ENCODE measurements at places on chromosomes 7 and 10.

GRCh38 chr10:21519397-21519933 is 6.0 kb downstream of the SKIDA1 start:
- no peak for DNase-seq

DNA sequence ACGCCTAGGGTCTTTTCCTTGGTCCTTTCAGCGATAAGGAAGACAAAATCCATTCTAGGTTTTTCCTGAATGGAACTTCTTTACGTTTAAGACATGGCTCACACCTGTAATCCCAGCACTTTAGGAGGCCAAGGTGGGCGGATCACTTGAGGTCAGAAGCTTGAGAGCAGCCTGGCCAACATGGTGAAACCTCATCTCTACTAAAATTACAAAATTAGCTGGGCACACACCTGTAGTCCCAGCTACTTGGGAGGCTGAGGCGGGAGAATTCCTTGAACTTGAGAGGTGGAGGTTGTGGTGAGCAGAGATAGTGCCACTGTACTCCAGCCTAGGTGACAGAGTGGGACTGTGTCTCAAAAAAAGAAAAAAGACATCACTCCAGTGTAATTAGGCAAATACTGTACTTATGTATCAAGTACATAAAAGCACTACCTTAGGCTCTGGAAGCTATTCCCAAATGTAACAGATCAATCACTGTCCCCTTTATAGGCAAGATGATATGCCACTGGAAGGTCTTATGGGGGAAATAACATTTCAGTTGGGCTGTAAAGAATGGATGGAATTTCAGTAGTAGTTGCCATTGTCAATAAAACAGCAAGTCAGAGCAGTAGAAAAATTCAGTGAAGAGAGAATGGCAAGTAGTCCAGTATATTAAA is 5.7 kb downstream of the STK17A start:
- no peak for DNase-seq

DNA sequence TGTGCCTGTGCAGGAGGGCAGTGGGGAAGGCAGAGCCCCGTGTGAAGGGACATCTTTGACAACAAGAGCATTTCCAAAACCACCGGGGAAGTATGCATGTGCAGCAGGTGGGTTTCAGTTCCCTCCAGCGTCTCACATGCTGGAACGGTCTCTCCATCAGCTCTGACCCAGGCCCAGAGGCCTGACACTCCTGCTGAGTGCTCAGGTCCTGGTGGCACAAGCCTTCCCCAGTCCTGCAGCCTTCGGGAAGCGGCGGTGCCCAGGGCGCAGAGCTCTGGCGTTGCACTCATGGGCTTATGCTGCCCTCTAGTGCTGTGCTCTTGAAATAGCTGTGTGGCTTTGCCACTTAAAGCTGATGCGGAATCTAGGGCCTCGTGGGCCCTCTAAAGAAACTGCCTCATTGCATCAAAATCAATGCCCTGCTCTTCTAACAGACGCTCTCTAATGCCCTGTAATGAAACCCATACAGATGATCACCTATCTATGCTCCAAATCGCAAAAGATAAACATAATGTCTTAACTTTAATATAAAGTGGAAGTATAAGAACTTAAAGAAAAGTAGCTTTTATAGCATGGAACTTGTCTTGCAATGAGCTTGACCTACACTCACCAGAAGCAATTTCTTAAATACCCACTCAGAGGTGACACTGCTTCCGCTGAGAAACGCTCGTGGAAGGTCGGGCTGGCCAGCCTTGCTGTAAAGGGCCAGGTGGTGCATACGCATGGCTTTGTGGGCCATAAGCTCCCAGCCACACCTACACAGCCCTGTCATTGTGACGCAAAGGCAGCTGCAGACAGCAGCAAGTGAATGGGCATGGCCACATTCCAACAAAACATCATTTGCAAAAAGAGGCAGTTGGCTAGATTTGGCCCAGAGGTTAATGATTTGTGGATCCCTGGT is 38.6 kb downstream of the CLRN3 start:
- DNase-seq, result peak; percentile 63

- DNase-seq, result no peak
Observed at GRCh38 chr10:76428551-76429367, 997.3 kb downstream of the LRMDA start.

DNA sequence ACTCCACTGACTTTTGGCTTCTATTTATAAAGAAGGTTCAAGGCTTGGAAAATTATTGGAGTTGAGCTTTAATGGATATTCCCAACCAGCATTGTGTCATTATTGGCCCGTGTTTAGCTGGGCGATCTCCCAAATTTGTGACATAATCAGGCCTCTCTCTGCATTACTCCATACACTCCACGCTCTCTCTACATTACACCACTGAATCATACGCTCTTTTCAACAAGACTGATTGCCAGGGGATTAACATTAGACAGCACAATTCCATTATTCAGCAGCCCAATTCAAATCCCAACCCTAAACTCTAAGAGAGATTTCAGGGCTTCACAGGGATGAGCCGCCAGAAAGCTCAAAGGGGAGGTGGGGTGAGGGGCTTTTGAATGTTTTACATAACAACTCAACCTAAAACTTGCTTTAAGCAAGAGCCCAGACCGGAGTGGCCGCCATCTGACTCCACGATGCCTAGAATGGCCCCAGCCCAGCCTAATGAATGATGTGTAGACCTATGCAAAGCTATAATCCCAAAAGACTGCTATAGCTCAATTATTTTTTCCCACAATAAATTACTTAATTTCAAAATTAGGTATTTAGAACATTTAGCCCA is 61.8 kb downstream of the FGFR2 start:
- no peak for DNase-seq
